ENCODE measurements at places on chromosomes 3 and 15.

DNA sequence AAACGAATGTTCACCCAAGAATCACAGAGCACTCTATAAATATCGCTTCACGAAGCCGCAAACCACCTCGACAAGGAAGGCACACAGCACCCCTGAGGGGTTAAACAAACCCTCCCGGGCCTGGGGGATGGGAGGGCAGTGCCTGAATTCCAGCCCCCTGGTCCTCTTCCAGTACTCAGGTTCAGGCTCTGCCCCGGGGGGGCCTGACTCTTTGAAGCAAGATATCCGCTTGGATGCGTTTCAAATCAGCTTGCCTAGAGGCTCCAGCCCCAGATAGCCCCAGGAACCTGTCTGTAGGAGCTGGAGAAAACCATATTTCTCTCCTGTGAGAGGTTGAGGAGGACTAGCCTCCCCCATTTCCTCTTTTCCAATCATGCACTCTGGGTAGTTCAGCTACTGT is 194.7 kb downstream of the WNT5A start:
- DNase-seq, result no peak

DNA sequence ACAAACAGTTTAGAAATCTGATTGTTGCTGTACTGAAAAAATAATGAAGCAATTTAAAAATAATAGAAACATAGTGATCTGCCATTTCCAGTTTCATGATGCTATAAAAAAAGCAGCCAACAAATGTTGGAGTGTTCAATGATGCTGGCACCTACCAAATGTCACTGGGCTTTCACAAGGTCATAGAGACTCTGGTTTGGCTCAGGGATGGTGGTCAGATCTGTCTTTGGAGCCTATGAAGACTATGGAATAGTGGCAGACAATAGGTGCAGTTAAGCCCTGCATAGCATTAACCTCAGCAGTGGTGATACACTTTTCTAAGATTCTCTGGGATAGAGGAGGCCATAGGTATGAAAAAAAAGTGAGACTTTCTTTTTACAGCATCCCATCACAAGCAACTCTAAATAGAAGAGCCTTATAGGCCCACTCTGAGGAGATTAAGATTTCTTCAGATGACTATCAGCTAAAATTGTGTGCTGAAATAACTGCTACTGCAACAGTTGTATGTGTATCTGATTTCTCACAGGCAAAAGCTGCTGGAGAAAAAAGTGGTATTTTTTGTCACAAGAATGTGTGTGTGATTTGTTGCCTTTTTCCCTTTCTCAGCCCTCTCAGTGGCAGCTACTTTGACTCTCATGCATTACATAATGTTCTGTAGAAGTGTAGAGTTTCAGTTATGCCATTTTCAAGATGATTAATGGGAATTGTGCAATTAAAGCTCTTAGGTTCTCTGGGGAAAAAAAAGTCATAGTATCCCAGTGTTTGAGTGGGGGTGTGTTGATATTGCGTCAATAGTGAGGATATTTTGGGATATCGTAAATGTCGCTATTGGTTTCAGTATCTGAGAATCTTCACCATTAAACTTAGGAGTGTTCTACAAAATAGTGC is 137.4 kb downstream of the MBNL1 start:
- no peak for DNase-seq

- DNase-seq, result no peak
These were observed 276.4 kb downstream of the FAM43A start for GRCh38 chr3:194962056-194962455.

- peak; percentile 7 for DNase-seq
These were observed 222.5 kb downstream of the SNRPN start for GRCh38 chr15:25176991-25177954.

GRCh38 chr15:48975472-48976419 is 12.0 kb upstream of the SHC4 start:
- DNase-seq, result peak; percentile 53

DNA sequence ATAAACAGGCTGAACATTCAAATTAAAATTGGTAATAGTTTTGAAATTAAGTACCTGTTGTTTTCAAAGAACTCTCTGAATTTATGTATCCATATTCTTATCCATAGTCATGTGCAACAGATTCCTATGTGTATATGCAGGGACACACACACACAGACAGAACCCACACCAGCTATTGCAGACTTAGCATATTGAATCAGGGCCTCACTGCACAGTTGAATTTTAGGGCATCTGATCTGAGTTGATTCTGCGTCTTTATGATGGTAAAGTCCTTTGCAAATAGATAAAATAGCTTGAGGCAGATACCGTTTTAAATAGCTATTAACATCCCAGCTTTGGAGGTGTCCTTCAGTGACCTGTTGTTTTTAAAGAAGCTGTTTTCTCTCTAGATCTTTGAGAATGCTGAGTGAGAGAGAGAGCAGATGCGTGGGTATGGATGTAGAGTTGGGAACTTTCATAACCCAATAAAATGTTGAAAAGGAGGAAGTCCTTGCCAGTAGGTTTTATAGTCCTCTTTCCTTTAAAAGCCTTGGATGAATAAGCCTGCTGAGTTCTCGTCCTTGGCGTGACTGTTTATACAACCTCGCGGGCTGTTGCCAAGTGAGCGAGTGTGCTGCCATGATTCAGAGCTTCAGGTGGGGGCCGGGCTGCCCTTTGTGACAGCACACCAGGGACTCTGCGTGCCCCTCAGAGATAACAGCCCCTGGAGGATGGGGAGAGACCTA is 18.3 kb downstream of the MYZAP start:
- no peak for DNase-seq

DNA sequence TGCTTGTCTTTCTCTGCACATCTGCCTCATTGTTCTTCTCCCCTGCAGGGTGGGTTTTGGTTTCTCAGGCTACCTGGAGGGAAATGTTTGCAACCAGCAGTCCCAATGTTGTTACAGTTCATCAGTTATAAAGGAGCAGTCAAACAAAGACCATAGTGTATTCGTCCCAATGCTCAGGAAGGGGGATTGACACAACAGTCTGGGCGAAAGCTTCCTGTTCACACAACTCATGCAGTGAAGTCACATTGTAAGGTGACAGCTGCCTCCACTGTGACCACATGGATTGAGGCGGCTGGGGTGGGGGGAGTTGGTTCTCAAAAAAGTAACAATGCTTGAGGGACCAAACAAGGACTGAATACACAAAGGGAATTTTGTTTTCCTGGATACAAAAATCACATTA is 28.8 kb upstream of the TF start:
- no peak for DNase-seq

DNA sequence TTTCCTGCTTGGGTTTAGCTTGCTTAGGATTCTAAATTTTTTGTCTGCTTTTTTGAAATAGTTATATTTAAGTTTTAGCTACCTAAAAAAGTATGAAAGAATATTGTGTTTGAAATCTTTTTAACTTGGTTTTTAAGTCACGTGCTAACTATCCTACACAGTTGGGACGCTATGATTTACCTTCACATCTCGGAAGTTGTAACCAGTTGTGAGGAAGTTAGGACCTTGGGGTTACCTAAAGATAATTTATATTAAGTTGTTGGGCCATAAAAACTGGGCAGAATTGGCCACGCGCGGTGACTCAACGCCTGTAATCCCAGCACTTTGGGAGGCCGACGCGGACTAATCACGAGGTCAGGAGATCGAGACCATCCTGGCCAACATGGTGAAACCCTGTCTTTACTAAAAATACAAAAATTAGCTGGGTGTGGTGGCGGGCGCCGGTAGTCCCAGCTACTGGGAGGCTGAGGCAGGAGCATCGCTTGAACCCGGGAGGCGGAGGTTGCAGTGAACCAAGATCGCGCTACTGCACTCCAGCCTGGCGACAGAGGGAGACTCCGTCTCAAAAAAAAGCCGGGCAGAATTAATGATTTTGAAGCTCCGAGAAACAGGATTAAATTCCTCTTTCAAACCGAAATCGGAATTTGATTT is 1.0 kb downstream of the ZFAND6 start:
- DNase-seq, result no peak

DNA sequence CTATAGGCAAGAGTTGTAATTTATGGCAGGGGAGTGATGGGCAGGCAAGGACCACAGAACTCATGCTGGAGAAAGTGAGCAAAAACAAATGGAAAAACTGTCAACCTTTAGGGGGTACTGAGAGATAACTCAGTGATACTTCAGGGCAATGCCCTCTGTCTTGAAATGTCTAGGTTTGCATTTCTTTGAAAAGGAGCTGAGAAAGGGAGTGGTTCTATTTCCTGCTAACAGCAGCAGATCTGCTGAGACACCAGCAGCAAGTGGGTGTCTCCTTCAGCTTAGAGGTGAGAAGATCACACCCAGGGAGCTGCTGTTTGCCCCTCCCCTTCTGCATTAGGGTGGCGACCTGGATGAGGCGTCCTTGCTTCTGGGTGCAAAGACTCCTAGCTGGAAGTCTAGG is 42.3 kb upstream of the XIRP1 start:
- DNase-seq, result no peak

DNA sequence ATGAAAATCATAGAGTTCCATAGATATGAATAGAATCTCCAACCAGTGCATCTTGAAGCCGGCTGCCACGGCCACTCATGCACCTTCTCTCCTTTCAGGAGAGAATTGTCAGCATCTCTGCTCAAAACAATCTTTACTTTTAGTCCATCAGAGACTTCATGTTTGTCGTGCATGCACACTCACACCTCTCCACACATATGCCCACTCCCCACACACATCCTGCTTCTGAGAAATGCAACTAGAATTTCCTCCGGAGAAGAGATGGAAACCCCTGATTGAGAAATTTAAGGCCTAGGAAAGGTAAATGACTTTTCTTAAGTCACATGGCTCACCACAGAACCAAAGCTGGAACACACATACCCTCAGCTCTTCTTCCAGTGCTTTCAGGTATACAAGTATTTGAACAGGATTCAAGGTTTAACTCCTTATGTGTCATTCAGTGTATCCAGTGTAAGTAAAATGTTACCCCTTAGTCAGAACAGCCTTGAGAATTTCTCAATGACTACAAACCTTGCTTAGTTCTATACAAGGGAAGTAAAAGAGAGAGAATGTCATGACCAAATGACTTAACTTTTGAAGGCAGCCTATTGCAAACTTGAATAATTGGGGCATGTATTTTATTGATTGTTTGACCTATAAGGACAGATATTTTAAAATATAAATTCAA is 69.1 kb upstream of the TSEN2 start:
- no peak for DNase-seq

DNA sequence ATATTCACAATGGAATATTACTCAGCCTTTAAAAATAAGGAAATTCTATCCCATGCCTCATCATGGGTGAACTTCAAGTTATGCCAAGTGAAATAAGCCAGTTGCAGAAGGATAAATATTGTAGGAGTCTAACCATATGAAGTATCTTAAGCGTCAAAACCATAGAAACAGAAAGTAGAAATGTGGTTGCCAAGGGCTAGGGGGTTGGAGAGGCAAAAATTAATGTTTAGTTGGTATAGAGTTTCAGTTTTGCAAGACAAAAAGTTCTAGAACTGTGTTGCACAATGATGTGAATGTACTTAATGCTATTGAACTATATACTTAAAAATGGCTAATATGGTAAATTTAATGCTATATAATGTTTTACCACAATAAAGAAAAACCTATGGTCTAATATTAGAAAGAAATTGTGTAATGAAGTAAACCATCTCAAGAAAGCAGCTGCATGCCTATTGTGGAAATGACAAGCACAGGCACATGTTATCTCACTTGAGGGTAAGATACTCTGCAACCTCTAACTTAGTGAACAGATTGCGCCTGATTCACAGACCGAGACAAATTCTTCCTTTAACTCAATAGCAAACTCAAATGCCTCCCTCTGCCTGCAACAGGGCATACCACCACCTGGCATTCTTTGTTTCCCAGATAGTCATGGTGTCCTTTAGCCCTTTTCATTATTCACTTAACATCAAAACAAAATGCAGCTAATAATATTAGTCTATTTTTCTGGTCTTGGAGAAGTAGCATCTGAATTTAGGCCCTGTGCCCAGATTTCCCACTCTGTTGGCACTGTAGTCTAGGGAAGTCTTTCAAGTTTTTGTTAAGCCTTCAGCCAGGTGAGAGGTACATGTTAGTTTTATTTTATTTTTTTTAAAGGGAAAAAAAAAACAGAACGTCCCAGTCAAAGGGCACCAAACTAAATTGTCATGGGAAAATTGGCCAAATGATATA is 80.2 kb upstream of the ACP3 start:
- no peak for DNase-seq

GRCh38 chr15:51726302-51727073 is 11.0 kb downstream of the LYSMD2 start:
- no peak for DNase-seq

- no peak for DNase-seq
These were observed 1300.1 kb upstream of the ALCAM start for GRCh38 chr3:104066658-104067057.

- DNase-seq, result no peak
These were observed 5.8 kb downstream of the PRKCD start for GRCh38 chr3:53166781-53167291.

DNA sequence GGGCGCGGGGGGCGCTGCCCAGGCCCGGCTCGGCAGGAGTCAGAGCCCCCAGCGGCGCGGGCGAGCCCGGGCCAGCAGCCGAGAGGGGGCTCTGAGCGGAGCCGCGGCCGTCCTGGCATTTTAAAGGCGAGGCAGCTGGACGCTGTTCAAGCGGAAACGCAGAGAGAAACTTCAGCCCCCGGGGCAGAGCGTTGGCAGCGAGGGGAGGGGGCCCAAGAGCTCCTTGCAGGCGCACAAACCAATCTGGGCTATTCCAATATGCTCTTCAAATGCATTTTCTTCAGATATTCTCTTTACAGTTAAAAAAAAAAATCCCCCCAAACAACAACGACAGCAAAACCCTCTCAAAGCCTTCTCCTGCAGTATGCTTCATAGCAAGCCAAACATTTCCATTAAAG is at the start of gene CTXND1:
Gene CTXND1, minus strand, starts transcription at position 93 of the 398 bp plus-strand sequence. CDS start 50,264 bp downstream, outside the sequence.
- no peak for DNase-seq

GRCh38 chr3:138718849-138719248 is 110.3 kb downstream of the FAIM start:
- no peak for DNase-seq

- DNase-seq, result no peak
These were observed 582 bp downstream of the GOLGA6L2 start for GRCh38 chr15:23446215-23447106.

- DNase-seq, result no peak
These were observed 64.6 kb downstream of the STAC start for GRCh38 chr3:36444909-36445308.

GRCh38 chr3:171898192-171898591 is 55.0 kb downstream of the TMEM212 start:
- DNase-seq, result no peak

- no peak for DNase-seq
These were observed 18.6 kb downstream of the PIK3R4 start for GRCh38 chr3:130728037-130728436.

GRCh38 chr15:21261396-21261964 is 178.8 kb downstream of the POTEB3 start:
- DNase-seq, result no peak

DNA sequence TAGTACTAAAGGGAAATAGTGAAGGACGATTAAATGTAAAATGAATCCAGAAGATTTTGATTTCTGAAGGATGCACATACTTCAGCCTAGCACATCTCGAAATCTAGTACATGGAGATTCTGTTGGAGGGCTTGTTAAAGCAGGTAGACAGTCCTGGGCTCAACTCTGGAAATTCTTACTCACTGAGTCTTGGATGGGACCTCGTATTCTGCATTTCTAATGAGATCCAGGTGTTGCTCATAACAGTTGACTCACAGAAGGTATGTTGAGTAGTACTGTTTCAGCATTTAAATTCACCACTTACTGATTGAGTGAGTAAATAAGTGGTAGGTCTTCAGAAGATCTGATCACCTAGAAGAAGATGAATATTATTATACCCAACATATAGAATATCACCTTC is 623.4 kb upstream of the SGO1 start:
- DNase-seq, result no peak
